Left kidney (tissue), 8 donors: ENCODE measurements at places on chromosomes 12 and 14. TPM values are rescaled to one million over a fixed set of nuclear protein-coding genes. Genes with fewer than 3 reads are reported as not detected.

The BDKRB2 gene
- polyA plus RNA-seq: 2.5 TPM

The GDF11 gene
- 23.0 TPM for polyA plus RNA-seq

The IAPP gene
- not detected for polyA plus RNA-seq

GRCh38 chr14:51053157-51053556 lies 41.7 kb downstream of the TRIM9 start:
- no peak for DNase-seq

- no peak for DNase-seq
Observed at GRCh38 chr12:52580496-52580895, 6.9 kb upstream of the KRT74 start.

- peak; percentile 86 for DNase-seq
Observed at GRCh38 chr14:68248481-68249255, 429.1 kb downstream of the RAD51B start.

GRCh38 chr14:28321475-28322244 lies 444.9 kb upstream of the FOXG1 start:
- DNase-seq: no peak

DNA sequence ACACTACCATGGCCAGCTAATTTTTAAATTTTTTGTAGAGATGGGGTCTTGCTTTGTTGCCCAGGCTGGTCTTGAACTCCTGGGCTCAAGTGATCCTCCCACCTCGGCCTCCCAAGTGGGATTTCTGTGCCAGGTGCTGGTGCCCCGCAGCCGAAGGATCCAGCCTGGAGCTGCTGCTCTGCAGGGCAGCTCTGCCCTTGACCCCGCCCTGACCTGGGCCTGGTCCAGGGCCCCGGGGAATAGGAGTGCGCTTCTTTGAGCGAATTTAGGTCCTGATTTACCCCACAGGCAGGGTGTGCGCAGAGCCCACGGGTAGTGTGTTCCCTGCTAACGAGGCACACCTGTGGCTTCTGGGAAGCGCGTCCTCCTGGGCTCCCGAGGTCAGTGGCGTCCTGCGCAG lies 15.2 kb downstream of the ACADS start:
- DNase-seq: no peak

DNA sequence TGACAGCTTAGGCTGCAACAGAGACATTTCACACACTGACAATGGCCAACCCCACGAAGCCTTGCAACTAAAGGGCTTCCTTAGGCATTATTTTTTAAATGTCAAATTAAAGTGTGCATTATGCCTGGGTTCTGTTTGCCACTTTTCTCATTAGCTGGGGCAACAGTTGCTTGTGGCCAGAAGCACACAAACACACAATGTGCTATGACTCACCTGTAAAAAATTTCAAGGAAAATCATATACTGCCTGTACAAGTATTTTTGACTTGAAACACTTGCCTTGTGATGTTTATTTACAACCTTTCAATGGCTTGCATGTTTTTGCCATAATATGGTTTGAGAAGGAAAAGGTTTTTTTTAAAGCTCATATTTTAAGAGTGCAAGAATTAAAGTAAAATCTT lies 1.9 kb downstream of the NTN4 start:
- no peak for DNase-seq

- no peak for DNase-seq
Observed at GRCh38 chr14:51643140-51643539, 8.6 kb upstream of the FRMD6 start.
